Motor neuron (in vitro differentiated cells): ENCODE measurements at places on chromosomes 2 and 18. TPM values are rescaled to one million over a fixed set of nuclear protein-coding genes. Genes with fewer than 3 reads are reported as not detected.

DNA sequence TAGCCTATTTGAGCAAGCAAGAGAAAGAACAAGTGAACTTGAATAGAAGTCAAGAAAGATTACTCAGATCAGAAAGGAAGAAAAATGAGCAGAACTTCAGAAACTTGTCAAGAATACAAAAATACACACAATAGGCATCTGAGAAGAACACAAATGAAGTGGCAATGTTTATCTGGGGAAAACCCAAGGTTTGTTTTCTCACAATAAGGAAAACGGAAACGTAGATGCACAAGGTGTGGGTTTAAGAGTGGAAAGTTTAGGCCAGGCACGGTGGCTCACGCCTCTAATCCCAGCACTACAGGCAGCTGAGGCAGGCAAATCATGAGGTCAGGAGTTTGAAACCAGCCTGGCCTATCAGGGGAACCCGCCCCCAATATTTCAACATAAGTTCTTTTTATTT, 159.5 kb upstream of the GYPC start:
- ATAC-seq = no peak

DNA sequence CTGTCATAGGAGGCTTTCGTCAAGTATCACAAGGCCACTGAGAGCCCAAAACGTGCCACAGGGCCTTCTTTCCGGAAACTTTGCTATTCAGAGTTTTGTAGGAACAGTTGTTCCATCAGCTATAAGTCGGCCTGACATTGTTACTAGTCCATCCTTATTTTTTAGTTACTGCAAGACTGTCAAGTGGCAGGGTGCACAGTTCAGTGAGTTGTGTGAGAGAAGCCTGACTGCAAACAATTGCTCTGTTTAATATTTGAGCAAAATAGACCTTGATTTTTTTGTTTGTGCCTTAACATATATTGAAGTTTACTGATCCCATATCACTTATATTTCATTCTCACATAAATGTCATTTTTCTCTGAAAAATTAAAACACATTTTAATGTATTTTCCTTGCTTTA, 110.1 kb downstream of the GALNT1 start:
- ATAC-seq = no peak

- no peak for ATAC-seq
These were observed 417.8 kb upstream of the SPHKAP start for GRCh38 chr2:228599297-228599696.

GRCh38 chr2:62187246-62187645, 8.7 kb upstream of the B3GNT2 start:
- ATAC-seq = no peak

DNA sequence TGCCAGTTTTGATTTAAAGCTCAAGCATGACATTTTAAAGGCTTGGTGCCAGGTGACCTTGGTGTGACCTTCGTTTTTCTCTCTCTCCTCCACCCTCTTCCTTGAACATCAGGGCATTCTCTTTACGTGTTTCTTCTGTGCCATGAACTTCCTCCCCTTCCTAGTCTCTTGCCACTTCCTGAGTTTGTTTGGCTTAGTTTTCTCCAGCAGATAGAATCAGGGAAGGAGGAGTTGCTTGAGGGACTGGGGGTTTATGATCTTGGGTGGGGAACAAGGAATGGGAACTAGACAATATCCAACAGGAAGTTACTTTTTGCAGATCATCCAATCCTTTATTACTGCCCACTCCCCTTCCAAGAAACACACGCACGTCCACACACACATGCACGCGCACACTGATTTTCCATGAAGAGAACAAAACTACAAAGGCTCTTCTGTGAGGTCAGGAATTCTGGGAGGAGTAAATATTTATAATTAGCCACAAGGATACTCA, 210.6 kb upstream of the EPAS1 start:
- ATAC-seq = no peak

- ATAC-seq = no peak
These were observed 52.7 kb downstream of the FHOD3 start for GRCh38 chr18:36350251-36350651.

DNA sequence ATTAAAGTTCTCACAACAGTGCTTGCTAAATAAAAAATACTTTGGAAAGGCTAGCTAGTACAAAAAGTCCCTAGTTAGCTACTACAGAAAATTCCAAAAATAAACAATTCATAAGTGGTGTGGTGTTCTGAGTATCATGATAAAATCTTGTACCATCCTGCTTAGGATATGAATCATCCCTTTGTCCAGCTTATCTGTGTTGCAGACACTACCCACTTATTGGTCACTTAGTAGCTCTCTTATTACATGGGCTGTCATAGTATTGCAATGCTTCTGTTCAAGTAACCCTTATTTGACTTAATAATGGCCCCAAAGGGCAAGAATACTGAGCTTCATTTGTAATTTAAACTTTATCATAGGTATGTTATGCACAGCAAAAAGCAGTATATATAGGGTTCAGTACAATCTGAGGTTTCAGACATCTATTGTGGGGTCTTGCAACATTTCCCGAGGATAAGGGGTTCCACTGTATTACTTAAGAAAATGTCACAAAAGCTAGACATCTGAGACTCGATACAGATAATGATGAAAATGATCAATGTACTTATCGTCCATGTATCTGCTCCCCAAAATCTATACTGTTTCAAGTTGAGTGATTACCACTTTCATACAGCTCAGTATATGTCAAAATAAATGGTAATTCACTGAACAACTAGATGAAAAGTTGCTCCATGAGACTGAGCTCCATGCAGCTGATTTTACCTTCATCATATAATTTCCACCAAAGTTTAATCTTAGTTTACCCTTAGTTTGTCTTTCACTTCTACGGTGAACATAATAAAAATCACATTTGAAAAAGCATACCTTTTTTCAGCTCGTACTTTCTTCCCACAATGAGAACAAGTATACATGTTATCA, 93.8 kb downstream of the C2orf74 start:
- no peak for ATAC-seq

- no peak for ATAC-seq
These were observed 84.9 kb downstream of the ACKR3 start for GRCh38 chr2:236654496-236654895.

DNA sequence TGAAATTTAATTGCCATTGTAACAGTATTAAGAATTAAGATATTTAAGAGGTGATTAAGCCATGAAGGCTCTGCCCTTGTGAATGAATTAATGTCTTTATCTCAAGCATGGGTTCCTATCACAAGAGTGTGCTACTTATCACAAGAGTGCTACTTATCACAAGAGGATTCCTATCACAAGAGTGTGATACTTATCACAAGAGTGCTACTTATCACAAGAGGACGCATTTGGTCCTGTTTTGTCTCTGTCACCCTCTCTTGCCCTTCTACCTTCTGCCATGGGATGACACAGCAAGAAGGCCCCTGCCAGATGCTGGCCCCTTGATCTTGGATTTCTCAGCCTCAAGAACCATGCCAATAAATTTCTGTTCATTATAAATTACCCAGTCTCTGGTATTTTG, 13.2 kb upstream of the COL5A2 start:
- ATAC-seq = no peak

DNA sequence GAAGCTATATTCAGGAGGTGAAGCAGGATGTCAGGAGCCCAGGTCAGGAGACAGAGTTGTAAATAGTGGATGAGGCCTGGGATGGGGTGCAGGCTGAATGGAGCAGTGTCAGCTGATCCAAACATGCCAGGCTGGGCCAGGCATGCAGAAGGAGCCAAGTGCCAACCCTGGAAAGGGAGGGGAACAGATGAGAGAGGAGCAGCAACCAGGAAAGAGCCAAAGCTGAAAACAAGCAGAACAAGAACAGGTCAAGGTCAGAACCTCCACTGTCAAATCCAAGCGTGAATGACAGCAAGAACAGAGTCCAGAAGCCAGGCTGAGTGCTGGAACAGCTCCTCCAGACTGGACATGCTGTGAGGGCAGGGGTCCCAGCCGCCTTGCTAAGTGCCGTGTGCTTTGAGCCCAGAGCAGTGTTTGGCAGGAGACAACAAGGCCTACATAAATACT, 49.2 kb upstream of the PPP1CB start:
- no peak for ATAC-seq

GRCh38 chr2:147231607-147232006, 613.2 kb upstream of the ACVR2A start:
- ATAC-seq = no peak

DNA sequence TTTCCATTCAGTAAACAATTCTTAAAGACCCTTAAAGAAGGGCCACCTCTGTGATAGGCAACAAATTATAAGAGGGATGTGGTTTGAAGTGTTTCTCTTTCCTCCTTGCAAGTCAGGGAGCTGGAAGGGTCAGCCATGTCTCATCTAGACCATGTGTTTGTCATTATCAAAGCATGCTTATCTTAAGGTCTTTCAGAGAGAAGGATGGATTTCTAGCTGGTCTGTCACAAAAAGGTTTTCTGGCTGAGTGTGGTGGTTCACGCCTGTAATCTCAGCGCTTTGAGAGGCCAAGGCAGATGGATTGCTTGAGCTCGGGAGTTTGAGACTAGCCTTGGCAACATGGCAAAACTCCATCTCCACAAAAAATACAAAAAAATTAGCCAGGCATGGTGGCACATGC, 59.2 kb upstream of the PEX13 start:
- ATAC-seq = no peak

GRCh38 chr18:40235836-40236235, 1719.2 kb upstream of the PIK3C3 start:
- ATAC-seq = peak; percentile 61

- ATAC-seq = no peak
These were observed 226.2 kb downstream of the ASXL3 start for GRCh38 chr18:33804258-33804657.

- peak; percentile 6 for ATAC-seq
These were observed 102.4 kb downstream of the SH3RF3 start for GRCh38 chr2:109231428-109231827.

DNA sequence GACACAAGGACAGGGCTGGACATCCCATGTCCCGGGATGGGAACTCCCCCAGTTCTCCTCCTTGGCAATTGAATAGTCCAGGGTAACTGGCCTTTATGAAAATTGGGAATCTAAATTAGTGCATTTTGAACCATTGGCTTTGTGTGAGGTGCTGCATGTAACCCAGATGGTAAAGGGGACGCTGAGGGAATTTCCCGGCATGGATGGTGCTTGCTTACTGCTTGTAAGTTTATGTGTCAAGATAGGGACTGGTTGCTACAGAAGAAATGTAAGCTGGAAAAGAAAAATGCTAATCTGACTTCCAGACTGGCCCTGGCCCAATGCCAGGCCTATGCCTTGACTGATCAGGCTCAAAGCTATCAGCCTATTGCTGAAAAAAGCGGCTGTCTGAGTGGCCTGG, 1096.7 kb upstream of the DDX18 start:
- ATAC-seq = no peak

DNA sequence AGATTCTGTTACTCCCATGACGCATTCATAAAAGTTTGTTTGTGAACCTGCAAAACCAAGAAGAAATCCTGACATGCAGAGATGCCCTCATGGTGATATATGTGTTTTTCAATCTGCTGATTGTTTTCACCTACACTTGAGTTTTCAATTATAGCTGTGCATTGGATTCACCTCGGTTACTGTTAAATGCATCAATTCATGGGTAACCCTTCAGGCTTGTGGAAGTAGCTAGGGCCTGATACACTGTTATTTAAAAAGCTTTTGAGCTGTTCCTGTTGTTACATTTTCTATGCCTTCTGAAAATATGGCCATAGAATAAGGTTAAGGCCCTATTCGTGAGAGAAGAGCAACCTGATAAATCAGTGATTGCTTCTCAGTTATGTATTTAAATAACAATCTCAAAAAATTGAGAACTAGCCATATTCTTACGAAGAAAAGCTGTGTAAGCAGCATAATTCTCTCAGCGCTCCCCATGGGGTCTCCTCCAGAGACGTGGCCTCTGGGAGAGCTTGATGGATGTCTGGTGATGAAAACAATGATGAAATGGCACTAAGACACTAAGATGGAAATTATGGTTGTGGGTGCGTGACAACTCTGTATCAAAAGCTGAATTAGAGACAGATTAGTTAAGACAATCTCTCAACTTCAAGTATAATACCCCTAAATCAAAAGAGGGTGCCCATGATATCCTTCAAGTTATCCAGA, 60.5 kb downstream of the RIT2 start:
- peak; percentile 82 for ATAC-seq

The ALPI gene
- total RNA-seq = 0.18 and 0.58 TPM in 2 replicates

The NEMP2 gene
- total RNA-seq = 1.1 and 1.7 TPM in 2 replicates

The MROH2A gene
- 0.05 and 0.29 TPM in 2 replicates for total RNA-seq

The RGPD4 gene
- total RNA-seq = not detected in 2 replicates

The SULT1C4 gene
- 2.8 and 2.9 TPM in 2 replicates for total RNA-seq

The SCN2A gene
- total RNA-seq = 18.9 and 21.8 TPM in 2 replicates
